ENCODE measurements at places on chromosomes 11 and 22.

DNA sequence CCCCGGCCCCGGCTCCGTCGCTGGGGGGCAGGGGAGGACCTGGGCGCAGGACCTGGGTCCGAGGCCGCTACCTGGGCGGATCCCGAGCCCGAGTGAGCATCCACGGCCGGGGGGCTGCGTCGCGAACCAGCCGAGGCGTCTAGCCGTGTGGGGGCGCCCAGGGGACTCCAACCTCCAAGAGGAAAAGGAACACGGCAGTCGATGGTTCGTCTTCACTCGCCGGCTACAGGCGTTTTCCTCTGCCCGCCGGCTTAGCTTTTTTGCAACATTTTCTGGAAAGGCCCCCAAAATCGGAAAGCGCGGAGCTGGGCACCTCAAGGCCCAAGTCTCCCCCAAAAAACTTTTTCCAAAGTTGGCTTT is 666 bp downstream of the PDGFB start:
- no peak for DNase-seq

GRCh38 chr11:10542776-10543175 is 1.8 kb upstream of the RNF141 start:
- no peak for DNase-seq

DNA sequence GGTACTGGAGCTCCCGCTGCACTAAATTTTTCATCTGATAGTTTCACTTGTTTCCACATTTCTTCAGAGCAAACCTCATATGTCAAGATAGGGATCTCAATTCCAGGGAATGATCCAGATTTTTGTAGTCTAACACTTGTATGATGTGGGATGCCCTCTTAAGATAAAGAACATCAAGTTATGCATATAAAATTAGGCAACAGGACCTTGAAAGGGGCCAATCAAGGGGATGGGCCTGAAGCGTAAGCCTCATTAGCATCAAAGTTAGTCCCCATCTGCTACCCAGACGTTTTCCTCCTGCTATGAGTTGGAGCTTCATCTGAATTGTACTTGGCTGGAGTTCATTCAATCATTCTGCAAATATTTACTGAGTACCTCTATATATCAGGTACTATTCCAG is 17.5 kb downstream of the PDGFD start:
- DNase-seq = peak; percentile 90

GRCh38 chr22:49163258-49163959 is 664.3 kb downstream of the BRD1 start:
- no peak for DNase-seq

DNA sequence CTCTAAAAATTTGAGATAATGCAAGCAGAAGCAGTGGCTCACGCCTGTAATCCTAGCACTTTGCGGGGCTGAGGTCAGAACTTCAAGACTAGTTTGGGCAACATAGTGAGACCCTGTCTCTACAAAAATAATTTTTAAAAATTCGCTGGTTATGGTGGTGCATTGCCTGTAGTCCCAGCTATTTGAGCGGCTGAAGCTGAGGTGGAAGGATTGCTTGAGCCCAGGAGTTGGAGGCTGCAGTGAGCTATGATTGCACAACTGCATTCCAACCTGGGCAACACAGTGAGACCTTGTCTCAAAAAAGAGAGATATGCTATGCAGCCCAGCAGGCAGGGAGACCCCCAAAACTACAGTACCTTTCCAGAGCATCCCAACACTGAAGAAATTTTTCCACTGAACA is 2.3 kb downstream of the CTSC start:
- DNase-seq = no peak

- DNase-seq = no peak
Measured at GRCh38 chr22:42331014-42331413, 60.6 kb upstream of the TCF20 start.

GRCh38 chr11:34475656-34476055 is 36.9 kb downstream of the CAT start:
- DNase-seq = no peak

- DNase-seq = no peak
Measured at GRCh38 chr11:44301564-44302271, 8.2 kb downstream of the ALX4 start.

- DNase-seq = peak; percentile 94
Measured at GRCh38 chr22:38924347-38924952, 33.0 kb upstream of the APOBEC3A start.

Data from fibroblast of lung (primary cell).